Epithelial cell of esophagus (primary cell): ENCODE measurements at places on chromosomes 12 and 14.

- no peak for DNase-seq
Measured at GRCh38 chr12:82555699-82556098, 131.0 kb upstream of the TMTC2 start.

- no peak for DNase-seq
Measured at GRCh38 chr12:18283831-18284230, 22.5 kb downstream of the PIK3C2G start.

DNA sequence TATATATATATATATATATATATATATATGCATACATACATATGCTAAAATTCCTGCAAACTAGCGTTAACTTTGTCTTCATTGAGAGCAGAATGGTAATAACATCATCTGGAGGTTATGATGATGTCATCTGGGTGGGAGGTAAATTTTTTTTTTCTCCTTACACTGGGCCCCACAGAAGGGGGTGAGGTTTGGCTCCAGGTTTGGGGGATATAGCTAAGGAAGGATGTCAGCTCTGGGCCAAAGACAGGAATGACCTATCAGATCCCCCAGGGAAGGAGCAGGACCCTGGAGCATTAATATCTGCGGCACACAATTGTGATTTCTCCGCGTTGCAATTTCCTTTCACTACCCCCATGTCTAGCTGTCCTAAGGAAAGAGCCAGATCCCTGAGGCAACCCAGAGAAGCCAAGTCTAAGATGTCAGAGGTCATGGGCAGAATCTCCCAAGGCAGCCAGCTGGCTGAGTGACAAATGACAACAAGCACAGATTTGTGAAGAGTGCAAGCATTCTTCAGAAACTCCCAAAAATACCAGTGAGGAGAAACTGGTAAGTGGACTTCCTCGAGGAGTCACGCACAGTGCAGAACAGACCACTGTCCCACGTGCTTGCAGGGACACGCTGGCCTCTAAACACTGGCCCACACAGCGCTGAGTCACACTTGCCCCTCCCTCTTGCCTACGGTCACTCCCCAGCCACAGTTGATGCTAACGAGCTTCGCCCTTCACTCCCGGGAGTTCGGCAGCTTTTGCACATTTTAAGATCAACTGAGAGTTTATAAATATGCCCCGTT lies 9.9 kb downstream of the UBC start:
- peak; percentile 90 for DNase-seq

GRCh38 chr14:96938946-96939345 lies 141.8 kb downstream of the VRK1 start:
- no peak for DNase-seq

GRCh38 chr12:76830436-76830835 lies 48.4 kb downstream of the CSRP2 start:
- DNase-seq, result no peak

DNA sequence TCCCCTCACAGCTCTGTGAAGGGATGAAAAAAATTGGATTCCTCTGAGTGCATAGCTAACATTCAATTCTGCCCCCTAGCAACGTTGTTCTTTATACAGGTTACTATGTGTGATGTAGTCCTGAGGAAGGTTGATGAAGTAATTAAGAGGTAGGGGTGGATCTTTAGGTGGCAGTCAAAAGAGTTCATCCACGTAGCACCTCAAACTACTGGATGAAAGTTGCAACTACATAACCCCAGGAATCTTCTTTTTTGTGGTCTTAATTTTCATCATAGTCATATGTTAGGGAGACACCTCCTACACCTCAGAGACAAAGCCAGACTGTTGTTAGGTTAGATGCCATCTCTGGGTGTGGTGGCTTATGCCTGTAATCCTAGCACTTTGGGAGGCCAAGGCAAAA lies 10.2 kb upstream of the NFE2 start:
- DNase-seq, result peak; percentile 33
